Stimulated activated CD4-positive, alpha-beta T cell treated with anti-CD3 and anti-CD28 coated beads, Interleukin-15, amount 100 ng/mL, for 48 hours (primary cell): ENCODE measurements at places on chromosomes 5 and 9.

- peak; percentile 42 for DNase-seq
Observed at GRCh38 chr9:128724744-128725211, 851 bp upstream of the ZDHHC12 start.

DNA sequence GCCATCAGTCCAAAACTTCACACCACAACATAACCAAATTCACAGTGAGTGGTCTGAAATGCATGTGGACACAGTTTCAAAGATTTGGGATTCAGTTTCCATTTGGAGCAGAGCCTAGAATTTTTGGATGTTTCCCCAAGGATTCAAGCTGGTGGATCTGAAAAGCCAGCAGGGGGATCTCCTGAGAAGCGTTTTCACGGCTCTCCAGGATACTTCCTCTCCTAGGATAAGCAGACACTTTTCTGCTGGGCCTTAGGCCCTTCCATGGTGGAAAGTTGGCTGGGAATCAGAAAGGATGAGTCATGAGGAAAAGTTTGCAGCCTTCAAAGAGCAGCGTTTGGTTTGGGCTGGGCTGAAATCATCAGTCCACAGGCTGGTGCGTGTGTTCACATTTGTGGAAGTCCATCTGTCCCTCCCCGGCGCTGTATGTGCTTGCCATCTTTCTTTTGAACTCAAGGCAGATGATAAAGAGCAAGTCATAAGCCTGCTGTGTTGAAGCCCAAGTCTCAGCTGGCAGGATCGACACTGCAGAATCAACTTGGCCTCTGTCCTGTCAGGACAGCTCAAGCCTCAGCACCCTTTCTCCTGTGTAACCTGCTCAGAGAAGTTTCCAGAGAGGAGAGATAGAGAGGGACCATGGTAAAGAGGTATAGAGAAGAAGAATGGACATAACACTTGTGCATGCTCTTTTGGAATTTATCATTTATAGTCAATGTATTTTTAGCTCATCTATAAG lies 152.6 kb upstream of the MSX2 start:
- DNase-seq: no peak

DNA sequence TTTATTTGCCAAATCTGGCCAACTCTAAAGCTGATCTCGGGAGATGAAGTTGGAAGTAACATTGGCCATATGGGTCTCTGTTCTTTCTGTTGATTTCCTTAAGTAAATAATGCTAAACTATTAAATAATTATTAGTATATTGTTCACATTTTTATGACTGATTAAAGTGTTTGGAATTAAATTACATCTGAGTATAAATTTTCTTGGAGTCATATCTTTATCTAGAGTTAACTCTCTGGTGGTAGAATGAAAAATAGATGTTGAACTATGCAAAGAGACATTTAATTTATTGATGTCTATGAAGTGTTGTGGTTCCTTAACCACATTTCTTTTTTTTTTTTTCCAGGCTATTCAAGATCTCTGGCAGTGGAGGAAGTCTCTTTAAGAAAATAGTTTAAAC lies 9.3 kb upstream of the FGF18 start:
- DNase-seq: no peak

DNA sequence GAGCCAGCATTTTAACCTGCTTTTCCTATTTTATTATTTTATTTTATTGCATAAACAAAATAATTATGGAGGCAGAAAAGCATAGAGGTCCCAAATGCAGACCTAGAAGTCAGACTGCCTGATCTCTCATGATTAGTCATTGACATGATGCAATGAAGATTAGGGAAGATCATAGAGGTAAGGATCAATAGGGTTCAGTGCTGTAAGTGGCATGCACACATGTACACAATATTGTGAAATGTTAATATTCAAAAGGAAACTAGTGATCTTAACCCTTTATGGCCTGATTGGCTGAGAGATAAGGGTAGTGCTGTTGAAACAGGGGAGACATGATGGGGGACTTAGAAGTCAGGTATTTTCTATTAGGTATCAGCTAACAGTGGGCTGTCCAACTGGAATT lies 1.1 kb upstream of the FRRS1L start:
- DNase-seq: no peak

GRCh38 chr9:134317790-134318414 lies 8.4 kb upstream of the RXRA start:
- no peak for DNase-seq

DNA sequence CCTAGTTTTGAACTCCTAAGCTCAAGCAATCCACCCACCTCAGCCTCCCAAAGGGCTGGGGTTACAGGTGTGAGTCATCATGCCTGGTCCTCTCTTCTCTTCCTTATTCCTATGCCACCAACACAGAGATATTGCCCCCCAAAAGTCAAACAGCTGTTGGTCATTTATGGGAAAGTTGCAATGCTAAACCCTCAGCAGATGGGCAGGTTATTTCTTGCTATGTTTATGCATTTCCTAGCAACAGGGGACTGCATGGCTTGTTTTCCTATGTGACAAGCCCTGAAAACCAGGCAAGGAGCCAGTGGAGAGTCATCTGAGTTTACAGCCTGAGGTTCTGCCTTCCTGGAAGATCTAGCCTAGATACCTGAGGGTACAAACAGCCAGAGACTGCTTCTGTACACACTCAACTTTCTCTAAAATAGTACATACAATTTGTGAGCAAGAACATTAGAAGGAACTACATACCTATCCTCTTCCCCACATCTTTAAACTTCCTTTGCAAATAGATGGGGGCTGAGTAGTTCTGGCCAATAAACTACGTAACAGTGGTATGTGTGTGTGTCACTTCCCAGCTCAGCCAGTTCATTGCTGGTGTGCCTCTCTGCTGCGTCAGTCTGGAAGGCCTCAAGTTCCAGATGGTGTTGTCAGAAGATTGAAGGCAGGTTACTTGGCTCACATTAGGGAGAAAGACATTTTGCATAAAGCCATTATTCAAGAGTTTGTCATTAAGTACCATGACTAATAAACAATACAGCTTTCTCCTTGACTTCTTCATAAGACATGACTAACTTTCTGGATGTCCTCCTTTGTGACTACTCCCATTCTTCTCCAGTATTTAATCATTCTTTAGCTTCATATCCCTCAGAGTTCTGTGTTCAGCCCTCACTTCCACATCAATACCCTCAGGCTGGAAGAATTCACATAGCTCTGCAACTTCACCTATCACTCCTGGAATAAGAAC lies 65.3 kb downstream of the CSNK1A1 start:
- no peak for DNase-seq

- DNase-seq: no peak
Observed at GRCh38 chr9:121938621-121939020, 154.5 kb downstream of the TTLL11 start.

DNA sequence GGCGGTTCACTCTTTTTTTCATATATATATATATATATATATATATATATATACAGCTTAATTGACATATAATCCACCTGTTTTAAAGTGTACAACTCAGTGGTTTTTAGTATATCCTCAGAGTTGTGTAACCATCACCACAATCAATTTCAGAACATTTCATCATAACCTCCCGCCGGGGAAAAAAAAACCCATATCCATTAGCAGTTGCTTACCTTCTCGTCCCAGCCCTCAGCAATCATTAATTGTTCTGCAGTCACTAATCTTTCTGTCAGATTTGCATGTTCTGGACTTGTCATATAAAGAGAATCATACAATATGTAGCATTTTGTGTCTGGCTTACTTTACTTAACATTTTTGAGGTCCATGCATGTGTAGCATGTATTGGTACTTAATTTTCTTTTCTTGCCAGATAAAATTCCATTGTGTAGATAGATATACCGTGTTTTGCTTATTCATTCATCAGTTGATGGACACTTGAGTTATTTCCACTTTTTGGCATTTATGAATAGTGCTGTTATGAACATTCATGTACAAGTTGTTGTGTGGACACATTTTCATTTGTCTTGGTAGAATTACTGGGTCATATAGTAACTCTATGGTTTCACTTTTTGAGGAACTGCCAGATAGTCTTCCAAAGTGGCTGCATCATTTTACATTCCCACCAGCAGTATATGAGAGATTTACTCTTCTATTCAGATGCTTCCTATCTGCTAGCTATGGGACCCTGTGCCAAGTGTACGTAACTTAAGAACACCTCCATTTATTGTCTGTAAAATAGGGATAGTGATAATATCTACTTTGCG lies 3.5 kb upstream of the RNF145 start:
- DNase-seq: no peak

DNA sequence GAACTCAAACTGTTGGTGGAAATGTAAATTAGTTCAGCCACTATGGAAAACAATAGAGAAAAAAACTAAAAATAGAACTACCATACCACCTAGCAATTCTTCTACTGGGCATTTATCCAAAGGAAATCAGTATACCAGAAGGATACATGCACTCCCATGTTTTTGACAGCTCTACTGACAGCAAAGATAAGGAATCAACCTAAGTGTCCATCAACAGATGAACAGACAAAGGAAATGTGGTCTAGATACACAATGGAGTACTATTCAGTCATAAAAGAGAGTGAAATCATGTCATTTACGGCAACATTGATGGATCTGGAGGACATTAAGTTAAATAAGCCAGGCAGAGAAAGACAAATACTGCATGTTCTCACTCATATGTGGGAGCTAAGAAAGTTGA lies 21.8 kb upstream of the C9orf40 start:
- DNase-seq: no peak

DNA sequence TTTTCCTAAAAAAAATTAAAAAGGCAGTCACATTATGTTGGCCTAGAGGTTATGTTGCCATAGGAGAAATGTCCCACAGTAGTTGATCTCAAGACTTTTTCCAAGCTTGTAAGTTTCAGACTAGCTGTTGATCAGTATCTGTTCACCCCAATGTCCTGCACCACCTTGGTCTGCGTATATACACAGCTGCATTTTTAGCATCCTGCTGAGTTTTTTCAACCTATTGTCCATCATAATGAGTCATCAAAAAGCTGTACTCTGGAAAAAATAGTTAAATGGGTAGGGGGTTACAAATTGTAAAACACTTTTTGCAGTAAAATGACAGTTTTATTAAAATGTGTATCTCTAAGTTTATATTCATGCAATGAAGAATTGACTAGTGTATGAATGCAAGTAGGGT lies 53.2 kb upstream of the TMEM171 start:
- DNase-seq: no peak

DNA sequence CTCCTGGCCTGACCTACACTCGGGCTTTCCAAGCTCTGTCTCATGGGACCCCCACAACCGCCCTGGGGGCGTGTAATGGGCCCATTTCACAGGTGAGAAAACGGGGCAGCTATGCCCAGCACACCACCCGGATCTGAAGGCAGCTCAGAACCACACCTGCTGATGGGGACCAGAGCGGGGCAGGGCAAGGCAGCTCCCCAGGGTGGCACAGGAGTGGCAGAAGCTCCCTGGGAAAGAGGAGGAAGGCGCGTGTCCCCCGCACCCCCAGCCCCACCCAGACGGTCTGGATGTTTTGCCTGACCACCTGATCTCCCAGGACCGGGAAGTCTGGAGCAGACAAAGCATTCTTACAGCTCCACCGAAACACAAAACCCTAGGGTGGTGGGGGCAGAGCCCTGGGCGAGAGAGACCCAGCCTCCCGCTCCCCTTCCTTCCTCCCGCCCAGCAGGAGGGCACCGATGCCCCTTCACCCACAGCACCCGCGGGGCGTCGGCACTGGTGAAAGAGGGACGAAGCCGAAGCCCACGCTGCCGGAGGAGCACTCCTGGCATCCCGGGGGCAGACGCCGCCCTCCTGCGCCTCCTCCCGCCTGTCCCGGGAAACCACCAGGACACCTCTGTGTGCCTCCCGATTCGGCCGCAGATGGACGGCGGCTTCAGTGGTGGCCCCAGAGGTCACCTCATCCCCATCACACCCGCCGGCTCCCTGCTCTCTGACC lies 14.5 kb downstream of the NOTCH1 start:
- no peak for DNase-seq

GRCh38 chr5:12292610-12293204 lies 388.5 kb upstream of the CTNND2 start:
- DNase-seq: no peak

- no peak for DNase-seq
Observed at GRCh38 chr5:113809626-113810025, 296.1 kb downstream of the YTHDC2 start.

DNA sequence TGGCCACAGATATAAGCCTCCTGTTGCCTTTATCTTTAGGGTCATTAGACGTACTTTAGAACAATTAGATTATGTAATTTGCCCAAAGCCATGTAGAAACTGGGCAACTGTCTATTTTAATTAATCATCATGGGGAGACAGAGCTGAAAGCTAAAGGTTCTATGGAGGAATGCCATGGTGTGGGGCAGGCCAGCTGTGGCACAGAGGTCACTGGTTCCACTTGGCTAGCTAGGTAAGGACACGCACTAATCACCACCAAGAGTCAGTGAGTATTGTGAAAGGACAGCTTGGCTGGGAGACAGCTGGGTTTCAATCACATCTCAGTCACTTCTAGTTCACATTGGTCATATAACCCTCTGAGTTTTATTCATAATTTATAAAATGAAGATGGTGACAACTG lies 81.7 kb downstream of the HMHB1 start:
- DNase-seq: no peak

- no peak for DNase-seq
Observed at GRCh38 chr9:117325110-117325731, 89.6 kb downstream of the ASTN2 start.
